A549 treated with CORT108297 at 1 μM for 4 hours (cell line): ENCODE measurements at places on chromosomes 11 and 22. TPM values are rescaled to one million over a fixed set of nuclear protein-coding genes. Genes with fewer than 3 reads are reported as not detected.

SERPIND1 gene
- 0.05 to 0.08 TPM in 2 of 5 replicates, not detected in the others for total RNA-seq

BBOX1 gene
- 0.05 to 0.39 TPM in 2 of 5 replicates, not detected in the others for total RNA-seq

MYOD1 gene
- not detected in 5 replicates for total RNA-seq

SELENOO gene
- total RNA-seq: 11.5 to 21.2 TPM (median 20.3 TPM) in 5 replicates

RASGRP2 gene
- 1.0 to 1.5 TPM (median 1.1 TPM) in 5 replicates for total RNA-seq

SLC22A25 gene
- not detected in 5 replicates for total RNA-seq

PEX16 gene
- 13.3 to 21.0 TPM (median 19.4 TPM) in 5 replicates for total RNA-seq

MS4A12 gene
- not detected in 5 replicates for total RNA-seq

APOL1 gene
- total RNA-seq: 9.3 to 14.1 TPM (median 11.5 TPM) in 5 replicates

KCTD14 gene
- 1.8 to 2.0 TPM (median 2.0 TPM) in 5 replicates for total RNA-seq

THY1 gene
- total RNA-seq: 11.6 to 15.3 TPM (median 13.7 TPM) in 5 replicates

CLDN5 gene
- total RNA-seq: not detected in 5 replicates

OR8A1 gene
- not detected in 5 replicates for total RNA-seq

GTSE1 gene
- 29.8 to 36.2 TPM (median 33.5 TPM) in 5 replicates for total RNA-seq

PKDREJ gene
- not detected in 5 replicates for total RNA-seq

PLEKHB1 gene
- total RNA-seq: 0.46 to 0.82 TPM (median 0.76 TPM) in 5 replicates

ANO3 gene
- total RNA-seq: 0.01 to 0.14 TPM (median 0.02 TPM) in 4 of 5 replicates, not detected in the other

FGF3 gene
- total RNA-seq: not detected in 5 replicates

ST14 gene
- total RNA-seq: 0.03 to 0.13 TPM (median 0.05 TPM) in 4 of 5 replicates, not detected in the other

RASSF10 gene
- 5.7 to 7.0 TPM (median 5.8 TPM) in 5 replicates for total RNA-seq

PAFAH1B2 gene
- 31.3 to 43.8 TPM (median 35.1 TPM) in 5 replicates for total RNA-seq
